Neural crest cell (in vitro differentiated cells): ENCODE measurements at places on chromosomes 1 and 21.

GRCh38 chr1:109216662-109217061 lies 2.9 kb downstream of the SARS1 start:
- DNase-seq, result no peak
- peaks cover 13% of the 10 kb centered on the region for H3K36me3 ChIP-seq
- H3K4me3 ChIP-seq, result peak overlapping the region; percentile 90
- no peaks in the 10 kb centered on the region for H3K27me3 ChIP-seq
- H3K27ac ChIP-seq, result no peak overlapping the region
- H3K4me1 ChIP-seq, result peaks cover 41% of the 10 kb centered on the region

- DNase-seq, result no peak
- no peaks in the 10 kb centered on the region for H3K27me3 ChIP-seq
- peaks cover 6% of the 10 kb centered on the region for H3K4me1 ChIP-seq
- no peak overlapping the region for H3K27ac ChIP-seq
Measured at GRCh38 chr21:29523646-29524045, 224.9 kb downstream of the BACH1 start.

GRCh38 chr21:15679630-15680029 lies 50.2 kb upstream of the USP25 start:
- no peak overlapping the region for H3K4me3 ChIP-seq
- no peak for DNase-seq
- no peaks in the 10 kb centered on the region for H3K27me3 ChIP-seq
- H3K4me1 ChIP-seq, result no peaks in the 10 kb centered on the region

DNA sequence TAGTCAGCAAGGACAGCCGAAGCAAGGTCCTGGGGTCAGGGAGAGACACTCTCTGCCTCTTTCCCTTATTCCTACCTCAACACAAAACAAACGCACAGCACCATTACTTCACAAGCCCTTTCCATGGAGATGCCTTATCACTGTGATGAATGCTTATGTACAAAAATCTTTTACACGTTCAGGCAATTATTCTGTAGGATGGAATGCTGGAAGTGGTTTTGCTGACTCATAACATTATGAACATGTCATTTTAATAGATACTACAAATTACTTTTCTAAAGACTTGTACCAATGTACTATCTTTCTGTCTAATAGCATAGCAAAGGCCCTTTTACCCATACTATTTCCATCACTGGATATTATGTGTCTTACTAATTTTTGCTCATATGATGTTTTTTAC lies 98.4 kb downstream of the TTLL7 start:
- no peak overlapping the region for H3K27ac ChIP-seq
- H3K36me3 ChIP-seq, result no peaks in the 10 kb centered on the region
- DNase-seq, result no peak

GRCh38 chr1:116581323-116581885 lies 10.6 kb upstream of the CD58 start:
- H3K4me3 ChIP-seq, result no peak overlapping the region
- H3K27me3 ChIP-seq, result no peaks in the 10 kb centered on the region
- H3K4me1 ChIP-seq, result peaks cover 5% of the 10 kb centered on the region
- peaks cover 2% of the 10 kb centered on the region for H3K36me3 ChIP-seq

DNA sequence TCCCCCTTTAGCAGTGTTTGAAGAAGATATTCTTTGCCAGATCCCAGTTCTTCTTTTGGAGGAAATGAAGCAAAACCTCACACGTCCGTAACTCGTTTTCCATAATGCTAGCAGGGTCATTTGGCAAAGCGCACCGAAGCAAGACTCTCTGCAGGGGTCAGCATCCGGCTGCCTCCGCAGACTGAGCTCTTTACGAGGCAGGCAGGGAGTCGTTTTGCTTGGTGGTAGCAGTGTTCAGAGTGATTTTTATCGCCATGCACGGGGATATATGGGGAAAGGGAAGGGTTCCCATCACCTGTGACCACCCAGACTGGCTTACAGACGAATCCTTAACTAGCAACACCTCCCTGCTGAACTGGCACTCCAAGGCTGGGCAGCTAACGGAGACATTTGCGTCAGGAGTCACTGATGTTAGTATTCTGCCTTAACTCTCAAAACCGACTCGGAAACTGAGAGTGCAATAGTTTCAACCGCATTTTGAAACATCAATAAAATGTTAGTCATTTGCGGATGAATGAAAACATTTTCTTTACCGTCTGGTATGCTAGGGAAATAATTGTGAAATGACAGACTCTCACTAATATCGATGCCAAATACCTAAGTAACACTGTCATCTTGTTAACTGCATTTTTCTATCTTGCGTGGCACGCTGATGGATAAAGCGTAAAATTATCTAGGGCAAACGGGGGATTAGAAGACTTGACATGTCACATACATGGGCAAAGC lies 2.2 kb upstream of the NEGR1 start:
- no peaks in the 10 kb centered on the region for H3K36me3 ChIP-seq
- H3K27me3 ChIP-seq, result peaks cover 45% of the 10 kb centered on the region
- DNase-seq, result peak; percentile 28
- H3K27ac ChIP-seq, result no peak overlapping the region

- H3K36me3 ChIP-seq, result no peaks in the 10 kb centered on the region
- H3K27me3 ChIP-seq, result no peaks in the 10 kb centered on the region
- H3K4me1 ChIP-seq, result no peaks in the 10 kb centered on the region
- DNase-seq, result no peak
Measured at GRCh38 chr1:196808529-196809235, 10.8 kb upstream of the CFHR1 start.

GRCh38 chr1:23194119-23194984 lies 22.9 kb downstream of the HTR1D start:
- no peak for DNase-seq
- peaks cover 7% of the 10 kb centered on the region for H3K27me3 ChIP-seq
- no peak overlapping the region for H3K27ac ChIP-seq
- peaks cover 5% of the 10 kb centered on the region for H3K4me1 ChIP-seq

- no peak overlapping the region for H3K27ac ChIP-seq
- H3K36me3 ChIP-seq, result no peaks in the 10 kb centered on the region
- H3K4me3 ChIP-seq, result no peak overlapping the region
- H3K4me1 ChIP-seq, result no peaks in the 10 kb centered on the region
- no peak for DNase-seq
Measured at GRCh38 chr1:106458866-106459265, 597.6 kb upstream of the PRMT6 start.
